Activated naive CD4-positive, alpha-beta T cell (primary cell): ENCODE measurements at places on chromosomes 2 and 18.

DNA sequence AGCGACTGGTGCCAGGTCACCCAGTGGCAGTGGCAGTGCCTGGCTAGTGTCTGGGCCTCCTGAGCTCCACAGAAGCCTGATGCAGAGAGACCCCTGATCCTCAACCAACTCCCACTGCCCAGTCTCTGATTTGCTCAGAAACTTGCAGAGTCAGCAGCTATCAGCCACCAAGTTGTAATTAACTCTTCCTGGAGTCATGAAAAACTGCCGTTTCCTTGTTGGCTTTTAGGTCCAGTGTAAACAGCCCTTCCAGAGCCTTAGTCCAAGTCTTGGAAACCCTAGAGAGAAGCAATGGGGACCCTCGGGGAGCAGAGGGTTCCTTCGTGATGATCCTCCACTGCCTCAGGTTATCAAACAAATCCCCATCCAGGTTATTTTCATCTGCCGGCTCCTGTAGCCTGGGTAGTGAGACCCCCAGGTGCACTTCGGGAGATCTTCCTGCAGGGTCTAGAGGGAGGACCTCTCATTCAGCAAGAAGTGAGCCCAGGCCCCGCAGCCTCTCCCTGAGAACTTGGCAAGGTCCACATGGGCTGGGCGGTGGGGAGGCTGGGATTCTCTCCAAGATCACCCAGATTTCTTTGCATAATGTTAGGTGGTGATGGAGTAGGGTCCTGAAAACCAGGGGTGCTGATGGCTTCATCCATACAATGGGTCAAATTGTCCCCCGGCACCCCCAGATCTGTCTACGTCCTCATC is 137.7 kb upstream of the HDAC4 start:
- no peak for DNase-seq

- DNase-seq = no peak
Measured at GRCh38 chr18:9943311-9943710, 29.5 kb downstream of the VAPA start.

GRCh38 chr18:73952296-73952946 is 195.2 kb downstream of the FBXO15 start:
- no peak for DNase-seq

DNA sequence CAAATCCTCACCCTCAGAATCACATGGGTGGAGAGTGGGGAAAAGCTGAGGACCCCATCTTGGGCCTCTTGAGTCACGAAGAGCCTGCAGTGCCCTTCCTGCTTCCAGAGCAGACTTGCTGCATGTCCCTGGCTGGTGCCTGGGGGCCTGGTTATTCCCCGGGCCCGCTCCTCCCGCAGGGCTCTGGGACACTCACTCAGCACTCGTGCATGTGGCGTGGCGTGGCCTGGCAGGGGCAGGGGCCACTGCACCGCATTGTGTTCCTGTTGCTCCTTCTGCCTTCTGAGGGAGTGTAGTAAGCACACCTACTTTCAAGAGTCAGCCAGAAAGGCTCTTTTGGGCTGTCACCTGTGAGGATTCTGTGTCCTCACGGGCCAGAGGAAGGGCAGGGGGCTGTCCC is 17.4 kb upstream of the MZT2A start:
- DNase-seq = no peak

- DNase-seq = no peak
Measured at GRCh38 chr2:237132799-237133198, 47.1 kb downstream of the COPS8 start.

DNA sequence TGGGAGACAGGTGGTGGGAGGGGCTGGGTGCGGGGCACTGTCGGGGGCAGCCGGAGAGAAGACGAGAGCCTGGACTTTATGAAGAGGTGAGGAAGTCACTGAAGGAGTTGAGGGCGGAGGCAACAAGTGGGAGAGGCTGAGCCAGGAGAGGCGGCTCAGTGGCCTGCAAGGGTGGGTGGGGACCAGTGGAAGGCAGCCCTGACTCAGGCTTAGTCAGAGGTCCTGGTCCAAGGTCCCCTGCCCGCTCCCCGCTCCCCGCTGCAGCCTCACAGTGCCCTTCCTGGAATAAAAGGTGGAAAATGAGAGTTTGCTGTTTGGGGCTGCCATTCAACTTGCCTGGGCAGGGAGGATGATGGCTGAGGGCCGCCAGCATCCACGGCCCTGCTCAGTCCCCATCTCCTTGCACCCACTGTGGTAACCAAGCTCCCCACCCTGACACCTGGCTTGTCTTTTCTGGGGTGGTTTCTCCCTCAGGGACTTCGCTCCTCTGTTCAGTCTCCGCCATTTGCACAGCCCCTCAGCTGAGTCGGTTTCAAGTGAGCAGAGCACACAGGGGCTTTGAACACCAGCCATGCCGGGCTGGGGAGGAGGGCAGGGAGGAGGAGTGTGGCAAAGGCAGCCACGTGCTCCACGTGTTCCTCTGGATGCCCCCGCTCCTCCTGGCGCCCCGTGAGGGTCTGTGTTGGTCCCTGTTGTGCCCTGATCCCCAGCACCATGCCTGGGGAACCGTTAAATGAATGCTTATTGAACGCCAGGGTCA is 13.7 kb upstream of the RALB start:
- no peak for DNase-seq

DNA sequence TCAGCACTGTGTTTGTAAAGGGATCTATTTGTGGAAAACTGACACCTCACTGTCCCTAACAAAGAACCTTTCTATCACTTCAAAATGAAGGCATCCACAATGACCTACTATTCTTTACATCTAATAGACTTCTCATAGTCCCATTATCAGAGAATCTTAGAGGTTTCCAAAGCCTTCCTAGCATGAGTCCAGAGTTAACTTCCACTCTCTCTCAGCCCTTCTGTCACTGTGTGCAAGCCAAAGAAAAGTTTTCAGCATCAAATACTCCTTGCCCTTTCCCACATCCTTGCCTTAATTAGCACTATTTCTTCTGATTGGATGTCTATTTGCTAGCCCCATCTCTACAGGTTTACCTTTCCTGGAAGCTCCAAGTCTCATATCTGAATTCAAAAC is 178.5 kb downstream of the ERBB4 start:
- DNase-seq = no peak

GRCh38 chr18:79680100-79680879 is 687 bp downstream of the CTDP1 start:
- DNase-seq = no peak

DNA sequence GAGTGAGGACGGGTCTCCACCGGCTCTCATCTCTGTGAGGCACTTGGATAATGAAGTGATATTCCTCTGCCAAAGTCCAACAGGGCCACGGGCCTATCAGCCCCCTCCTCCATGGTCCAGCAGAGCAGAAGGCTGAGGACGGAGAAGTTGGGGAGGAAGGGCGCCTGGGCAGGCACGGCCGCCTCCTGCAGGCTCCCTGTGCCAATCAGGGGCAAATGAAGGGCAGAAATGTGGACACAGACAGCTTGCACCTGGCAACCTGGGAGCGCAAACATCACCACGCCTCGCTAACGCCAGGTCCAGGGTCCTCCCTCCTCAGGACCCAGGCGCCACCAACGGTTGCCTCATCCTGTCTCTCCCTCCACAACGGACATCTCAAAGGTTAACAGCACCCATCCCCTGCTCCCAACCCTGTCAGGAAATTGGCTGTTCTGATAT is 24.3 kb downstream of the SMAD7 start:
- DNase-seq = no peak

GRCh38 chr2:17303054-17303453 is 215.2 kb downstream of the RAD51AP2 start:
- DNase-seq = no peak

DNA sequence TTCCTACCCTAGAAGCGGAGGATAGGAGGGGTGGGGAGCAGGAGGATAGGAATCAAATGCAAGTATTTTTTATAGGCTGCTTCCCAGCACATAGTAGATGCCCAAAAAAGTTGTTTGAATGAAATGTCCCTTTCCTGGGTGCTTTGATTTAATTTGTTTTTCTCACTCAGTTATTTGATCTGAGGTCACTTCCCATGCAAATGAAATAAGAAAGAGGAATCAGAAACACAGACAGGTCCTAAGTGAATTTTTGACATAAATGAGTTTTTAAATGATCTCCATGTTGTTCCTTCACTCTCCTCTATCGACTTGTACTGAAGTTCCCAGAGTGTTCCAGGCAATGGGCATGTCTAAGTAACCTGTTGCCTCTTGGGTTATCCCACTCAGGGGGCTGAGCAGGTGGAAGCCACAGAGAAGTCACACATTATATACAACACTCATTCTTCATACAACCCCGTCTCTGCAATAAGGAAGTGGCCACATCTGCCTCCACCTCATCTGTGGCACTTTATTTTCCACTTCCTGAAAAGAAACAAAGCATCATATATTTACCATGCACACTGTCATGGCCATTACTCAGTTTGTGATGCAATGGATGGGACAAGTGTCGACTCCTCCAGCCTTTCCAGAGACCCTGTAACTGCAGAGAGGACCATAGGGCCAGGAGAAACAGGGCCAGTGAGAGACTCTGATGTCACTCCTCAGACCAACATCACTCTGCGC is 81.9 kb upstream of the ZNF397 start:
- DNase-seq = no peak

GRCh38 chr18:37222354-37222998 is 343.1 kb downstream of the CELF4 start:
- DNase-seq = no peak

- DNase-seq = no peak
Measured at GRCh38 chr2:85976106-85976920, 87.5 kb upstream of the ST3GAL5 start.

DNA sequence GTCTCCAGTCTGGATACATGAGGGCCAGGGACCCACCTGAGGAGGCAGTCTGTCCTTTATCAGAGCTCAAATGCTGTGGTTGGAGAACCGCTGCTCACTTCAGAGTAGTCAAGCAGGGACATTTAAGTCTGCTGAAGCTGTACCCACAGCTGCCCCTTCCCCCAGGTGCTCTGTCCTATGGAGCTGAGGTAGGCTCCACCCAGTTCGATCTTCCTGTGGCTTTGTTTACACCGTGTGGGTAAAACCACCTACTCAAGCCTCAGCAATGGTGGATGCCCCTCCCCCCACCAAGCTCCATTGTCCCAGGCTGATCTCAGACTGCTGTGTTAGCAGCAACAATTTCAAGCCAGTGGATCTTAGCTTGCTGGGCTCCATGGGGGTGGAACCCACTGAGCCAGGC is 731.4 kb upstream of the HS6ST1 start:
- DNase-seq = no peak

DNA sequence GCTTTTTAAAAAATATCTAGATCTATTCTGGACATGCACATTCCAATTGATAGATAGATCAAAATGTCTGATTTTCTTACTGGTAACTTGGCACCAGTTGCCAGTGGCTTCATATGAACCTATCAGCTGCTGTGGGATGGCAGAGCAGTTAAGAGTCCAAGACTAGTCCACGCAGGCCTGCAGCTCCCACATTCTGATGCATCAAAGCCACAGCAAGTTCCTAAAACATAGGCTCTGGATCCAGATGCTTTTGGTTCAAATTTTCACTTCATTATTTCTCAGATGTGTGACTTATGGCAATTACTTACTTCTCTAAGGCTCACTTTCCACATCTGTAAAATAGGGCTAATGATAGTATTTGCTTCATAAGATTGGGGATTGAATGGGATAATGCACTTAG is 48.0 kb upstream of the CYP1B1 start:
- no peak for DNase-seq

GRCh38 chr2:65845442-65846182 is 413.2 kb upstream of the SPRED2 start:
- DNase-seq = no peak

DNA sequence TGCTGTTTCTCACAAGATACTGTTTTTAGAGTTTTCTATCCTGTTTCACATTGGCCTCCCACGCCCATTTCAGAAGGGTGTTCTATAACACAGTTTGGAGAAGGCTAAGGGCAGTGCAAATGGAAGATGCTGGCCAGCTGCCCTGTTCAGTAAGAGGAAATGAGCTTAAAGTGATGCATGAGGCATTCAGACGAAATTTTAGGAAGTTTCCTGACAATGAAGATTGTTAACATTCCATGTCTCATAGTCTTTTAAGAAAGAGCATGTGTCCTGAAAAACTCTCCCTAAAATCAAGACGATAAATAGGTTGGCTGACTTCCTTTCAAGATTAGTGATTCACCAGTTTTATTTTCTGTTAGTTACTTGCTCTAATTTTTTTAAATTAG is 484.2 kb upstream of the NRP2 start:
- no peak for DNase-seq

DNA sequence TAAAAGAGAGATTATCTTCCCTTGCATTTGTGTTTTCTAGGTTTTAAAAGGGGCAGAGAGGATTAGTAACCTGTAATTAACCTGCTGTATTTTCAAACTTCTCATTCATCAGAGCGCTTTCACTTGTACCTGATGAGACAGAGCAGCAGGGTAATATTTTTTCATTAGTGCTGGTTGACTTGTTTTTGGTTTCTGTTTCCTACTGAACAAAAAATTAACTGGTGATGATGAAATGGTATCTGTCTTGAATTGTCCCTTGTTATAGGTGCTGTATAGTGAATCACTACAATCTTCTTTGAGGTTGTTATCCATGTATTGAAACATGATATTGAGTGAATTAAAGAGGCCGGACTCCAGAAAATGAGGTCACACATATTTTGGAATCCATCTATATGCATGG is 37.9 kb downstream of the CDH20 start:
- DNase-seq = no peak

DNA sequence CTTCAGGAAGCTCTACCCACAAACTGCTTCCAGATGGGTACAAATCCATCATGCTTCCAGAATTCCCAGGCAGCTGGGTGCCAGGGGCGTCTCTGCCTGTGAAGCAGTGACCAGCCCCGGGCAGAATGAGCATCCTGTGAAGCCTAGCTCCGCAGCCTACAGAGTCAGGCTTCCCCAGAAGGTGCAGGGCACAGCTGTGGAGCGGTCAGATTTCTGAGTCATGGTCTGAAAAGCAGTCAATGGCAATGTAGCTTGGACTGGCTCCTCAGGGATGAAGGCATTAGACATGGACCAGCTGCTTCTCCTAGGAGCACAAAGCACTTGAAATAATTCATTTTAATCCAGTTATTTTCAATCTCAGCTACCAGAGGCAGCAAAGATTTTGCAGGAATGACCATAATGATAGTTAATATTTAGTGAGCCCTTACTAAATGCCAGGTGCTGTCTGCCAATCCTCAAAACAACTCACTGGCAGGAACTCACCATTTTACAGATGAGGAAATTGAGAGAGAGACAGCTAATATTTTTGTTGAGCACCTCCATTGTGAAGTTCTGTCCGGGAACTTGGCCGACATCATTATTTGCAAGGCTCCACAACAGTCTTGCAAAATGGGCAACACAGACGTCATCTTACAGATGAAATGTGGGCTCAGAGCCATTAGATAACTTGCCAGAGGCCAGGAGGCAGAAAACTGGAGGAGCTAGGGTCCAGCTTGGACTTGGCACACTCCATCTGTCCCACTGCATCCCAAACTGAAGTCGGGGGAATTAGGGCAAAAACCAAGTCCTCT is 31.7 kb downstream of the ACMSD start:
- DNase-seq = no peak

- peak; percentile 35 for DNase-seq
Measured at GRCh38 chr2:43221763-43222474, 4.5 kb downstream of the ZFP36L2 start.

- no peak for DNase-seq
Measured at GRCh38 chr2:212135739-212136138, 402.9 kb downstream of the ERBB4 start.

- no peak for DNase-seq
Measured at GRCh38 chr18:39299152-39299551, 1733.6 kb upstream of the CELF4 start.

GRCh38 chr2:221792971-221793521 is 220.9 kb upstream of the EPHA4 start:
- DNase-seq = no peak

GRCh38 chr2:172233987-172234715 is 131.5 kb upstream of the DLX2 start:
- DNase-seq = no peak

GRCh38 chr2:15704086-15704787 is 112.6 kb downstream of the DDX1 start:
- no peak for DNase-seq

GRCh38 chr2:131126436-131126835 is 21.3 kb downstream of the PLEKHB2 start:
- DNase-seq = no peak
